Activated naive CD4-positive, alpha-beta T cell treated with anti-CD3 and anti-CD28 coated beads, Interleukin-2, amount 50 U/mL, for 72 hours (primary cell): ENCODE measurements at places on chromosomes 11 and 22. TPM values are rescaled to one million over a fixed set of nuclear protein-coding genes. Genes with fewer than 3 reads are reported as not detected.

The GRM5 gene
- not detected for total RNA-seq

The EIF3M gene
- 359 TPM for total RNA-seq

The GAB4 gene
- not detected for total RNA-seq

The LMNTD2 gene
- total RNA-seq = 5.1 TPM

The TNNT3 gene
- 10.3 TPM for total RNA-seq

The HOATZ gene
- not detected for total RNA-seq

The DNAJC4 gene
- 26.7 TPM for total RNA-seq

The PTPN5 gene
- not detected for total RNA-seq

The PRG3 gene
- not detected for total RNA-seq

The BRSK2 gene
- total RNA-seq = 1.3 TPM

The PLEKHB1 gene
- total RNA-seq = 19.9 TPM

The RTN4RL2 gene
- 1.4 TPM for total RNA-seq

The IFITM10 gene
- 1.2 TPM for total RNA-seq

The CD59 gene
- total RNA-seq = 61.7 TPM

The C11orf87 gene
- total RNA-seq = not detected

The FGF3 gene
- total RNA-seq = not detected

The CDPF1 gene
- 8.8 TPM for total RNA-seq

The DMC1 gene
- 10.8 TPM for total RNA-seq

The CCND1 gene
- total RNA-seq = 0.16 TPM

The POU2AF2 gene
- not detected for total RNA-seq

The APOA4 gene
- not detected for total RNA-seq

The GLYAT gene
- total RNA-seq = not detected
